Hematopoietic multipotent progenitor cell treated with erythropoietin and hydrocortisone succinate and interleukin-3 and kit ligand, for 8 days (in vitro differentiated cells): ENCODE measurements at places on chromosomes 2 and 18.
A peak's percentile ranks its signal among the peaks of the same experiment; 100 is the strongest.

DNA sequence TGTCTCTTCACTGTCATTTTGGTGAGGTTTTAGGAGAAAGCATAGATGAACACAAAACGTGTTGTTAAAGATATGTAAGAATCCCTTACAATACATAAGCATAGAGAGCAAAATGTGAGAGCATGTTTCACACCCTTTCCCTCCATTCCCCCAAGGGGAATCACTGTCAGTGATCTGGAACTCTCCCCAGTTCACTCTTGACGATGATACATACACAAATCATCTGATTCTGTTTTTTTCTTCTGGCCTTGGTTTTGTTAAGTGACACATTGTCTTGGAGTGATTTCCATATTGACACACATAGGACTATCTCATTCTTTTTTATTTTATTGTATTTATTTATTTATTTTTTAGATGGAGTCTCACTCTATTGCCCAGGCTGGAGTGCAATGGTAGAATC, 53.7 kb upstream of the TANC1 start:
- DNase-seq = no peak

DNA sequence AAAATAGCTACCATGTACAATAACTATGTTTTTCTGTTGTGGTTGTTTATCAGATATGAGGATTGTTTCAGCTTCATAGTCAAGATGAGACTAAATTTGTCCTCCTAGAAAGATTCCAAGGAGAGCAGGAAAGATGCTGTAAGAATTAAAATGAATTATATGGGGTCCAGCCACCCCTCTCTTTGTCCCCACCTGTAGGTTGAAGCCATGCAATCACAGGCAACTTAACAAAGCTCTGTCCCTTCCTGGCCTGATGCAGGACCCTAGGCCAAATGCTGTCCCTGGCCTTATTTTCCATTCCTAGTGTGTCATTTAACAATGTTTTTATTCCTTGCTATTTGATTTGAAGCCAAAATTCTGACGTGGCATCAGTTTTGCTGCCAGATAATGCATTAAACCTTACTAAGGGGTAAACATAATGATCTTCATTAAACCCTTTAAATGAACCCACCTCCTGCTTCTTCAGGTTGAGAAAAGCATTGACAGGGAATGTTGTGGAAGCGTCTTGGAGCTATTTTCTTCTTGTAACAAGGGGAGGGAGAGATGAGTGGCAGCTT, 240.9 kb upstream of the ZNF521 start:
- no peak for DNase-seq

GRCh38 chr18:42654556-42654955, 460.9 kb downstream of the RIT2 start:
- DNase-seq = no peak

- no peak for DNase-seq
These were observed 520.1 kb upstream of the RAB6C start for GRCh38 chr2:129459200-129459876.

- DNase-seq = peak; percentile 88
These were observed 73.4 kb downstream of the SLC66A3 start for GRCh38 chr2:11228692-11229091.
